ENCODE measurements at places on chromosomes 7 and 10.

- no peak for DNase-seq
These were observed 640.0 kb downstream of the IPMK start for GRCh38 chr10:57627642-57628178.

GRCh38 chr7:108328174-108328651 is 128.0 kb downstream of the NRCAM start:
- no peak for DNase-seq

GRCh38 chr7:101535351-101535751 is 93.7 kb downstream of the MYL10 start:
- DNase-seq: no peak

DNA sequence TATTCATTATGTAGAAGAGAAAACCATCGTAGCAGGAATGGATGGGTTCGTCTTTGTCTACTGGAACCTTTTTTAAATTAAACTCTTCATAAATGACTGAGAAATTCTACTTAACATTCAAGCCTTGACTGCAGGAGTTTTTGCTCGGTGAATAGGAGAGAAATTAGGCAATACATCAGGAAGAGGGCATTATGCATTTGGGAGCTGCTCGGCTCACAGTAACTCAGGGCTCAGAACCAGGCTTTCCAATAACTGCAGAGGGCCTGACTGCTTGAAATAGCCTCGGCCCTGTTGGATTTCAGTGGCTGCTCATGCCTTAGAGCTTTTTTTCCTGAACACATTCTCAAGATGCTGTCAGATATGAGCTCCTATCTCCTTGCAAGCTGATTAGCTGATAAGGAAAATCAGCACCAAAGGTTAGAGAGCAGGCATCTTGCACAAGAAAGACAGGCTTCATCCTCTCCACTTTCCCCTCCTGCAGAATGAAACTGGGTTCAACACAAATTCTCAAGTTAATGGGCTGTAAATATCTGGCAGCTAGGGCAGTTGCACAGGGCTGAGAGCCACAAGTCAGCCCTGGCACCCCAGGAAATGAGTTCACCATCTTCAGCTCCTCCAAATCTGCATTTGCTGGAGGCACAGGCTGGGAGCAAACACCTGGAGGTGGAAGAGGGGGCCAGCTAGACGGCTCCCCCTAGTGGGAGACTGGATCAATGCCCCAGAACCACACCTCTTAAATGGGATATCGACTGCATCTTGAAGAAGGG is 24.3 kb downstream of the TECTB start:
- peak; percentile 62 for DNase-seq

All from activated CD4-positive, alpha-beta T cell treated with anti-CD3 and anti-CD28 coated beads for 36 hours (primary cell).